Stimulated activated naive CD4-positive, alpha-beta T cell treated with Interleukin-2 at 50 U/mL for 16 hours (primary cell): ENCODE measurements at places on chromosomes 7 and 10.

GRCh38 chr7:33643530-33643929 lies 261.8 kb upstream of the BMPER start:
- DNase-seq: no peak

DNA sequence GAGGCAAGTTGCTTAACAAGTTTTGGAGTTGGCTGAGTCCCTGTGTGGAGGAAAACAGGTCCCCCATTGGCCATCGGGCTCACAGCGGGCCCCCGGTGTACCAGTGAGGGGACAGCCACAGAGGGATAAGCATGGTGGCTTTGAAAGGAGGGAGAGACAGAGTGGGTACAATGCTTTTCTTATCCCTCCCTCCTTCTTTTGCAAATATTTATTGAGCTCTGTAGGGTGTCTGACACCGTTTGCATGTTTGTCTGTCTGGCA lies 2.8 kb downstream of the HTRA1 start:
- DNase-seq: no peak

DNA sequence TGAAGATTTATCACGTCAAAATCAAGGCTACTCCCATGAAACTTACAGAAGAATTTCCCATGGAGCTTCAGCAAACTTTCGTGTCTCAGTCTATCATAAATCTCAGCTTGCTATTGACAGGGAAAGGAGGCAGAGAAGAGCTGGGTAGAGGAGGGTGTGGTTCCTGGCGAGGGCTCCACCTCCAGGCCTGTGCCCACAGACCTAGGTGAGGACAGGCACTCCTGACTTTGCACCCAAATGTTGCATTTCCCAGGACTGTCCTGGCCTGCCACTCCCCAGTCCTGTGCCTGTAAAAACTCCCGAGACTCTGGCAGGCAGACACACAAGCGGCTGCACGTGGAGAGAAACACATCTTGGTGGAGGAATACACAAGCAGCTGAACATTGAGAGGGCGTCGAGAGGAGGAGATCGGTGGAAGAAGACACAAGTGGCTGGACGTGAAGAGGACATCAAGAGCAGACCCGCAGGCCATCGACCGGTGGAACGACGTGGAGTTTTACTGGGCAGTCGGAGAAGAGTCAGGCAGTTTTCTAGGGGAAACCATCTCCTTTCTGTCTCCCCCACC lies 145.1 kb downstream of the CTNNA3 start:
- no peak for DNase-seq

- no peak for DNase-seq
These were observed 162.8 kb upstream of the ZMIZ1 start for GRCh38 chr10:78905957-78906308.

- DNase-seq: no peak
These were observed 14.9 kb upstream of the SP4 start for GRCh38 chr7:21412957-21413356.

- DNase-seq: no peak
These were observed 4.9 kb downstream of the AEBP1 start for GRCh38 chr7:44108768-44109750.

- DNase-seq: no peak
These were observed 8.4 kb downstream of the RALA start for GRCh38 chr7:39631736-39632308.

DNA sequence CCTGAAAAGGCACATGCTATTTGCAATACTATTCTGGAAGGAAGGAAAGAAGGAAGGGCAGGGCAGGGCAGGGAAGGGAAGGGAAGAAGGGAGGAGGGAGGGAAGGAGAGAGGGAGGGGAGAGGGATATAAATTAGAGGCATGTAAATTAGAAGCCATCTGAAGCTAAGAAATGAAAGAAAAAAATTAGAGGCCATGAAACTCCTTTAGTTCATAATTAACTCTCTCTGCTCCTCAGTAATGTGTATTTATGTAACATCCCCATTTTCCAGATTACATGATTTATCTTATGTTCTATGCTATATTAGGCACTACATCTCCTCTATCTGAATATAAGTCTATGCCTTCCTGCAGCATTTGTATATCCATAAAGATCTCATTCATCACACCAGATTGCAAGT lies 12.7 kb upstream of the JCAD start:
- DNase-seq: no peak

DNA sequence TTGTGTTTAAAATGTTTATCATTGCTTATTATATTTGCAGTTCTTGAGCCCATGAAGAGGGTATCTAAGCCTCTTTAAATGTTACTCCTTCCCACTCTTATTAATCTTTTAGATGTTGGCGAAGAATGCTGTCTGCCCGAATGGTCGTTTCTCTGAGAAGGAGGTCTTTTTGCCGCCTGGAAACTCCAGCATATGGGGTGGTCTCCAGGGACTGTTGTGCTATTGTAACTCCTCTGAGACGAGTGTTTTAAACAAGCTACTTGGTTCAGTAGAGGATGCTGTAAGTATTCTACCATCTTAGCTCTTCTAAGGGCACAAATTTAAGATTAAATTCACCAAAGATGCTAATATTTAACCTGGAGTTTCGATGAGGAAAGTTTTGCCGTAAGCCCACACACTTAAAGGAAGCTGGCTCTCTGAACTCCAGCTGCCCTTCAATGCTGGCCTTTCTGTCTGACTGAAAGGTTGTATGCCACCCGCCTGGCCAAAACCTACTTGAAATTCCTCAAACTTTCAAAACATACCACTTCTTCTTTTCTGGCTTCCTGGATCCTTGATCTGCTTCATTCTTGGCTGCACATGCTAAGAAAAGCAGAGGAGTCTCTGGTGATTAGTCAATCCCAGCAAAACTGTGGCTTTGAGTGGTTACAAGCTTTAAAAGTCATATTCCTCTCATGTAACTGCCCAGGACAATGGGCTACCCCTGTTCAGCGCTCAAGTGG lies 74.7 kb downstream of the ABCA13 start:
- no peak for DNase-seq

DNA sequence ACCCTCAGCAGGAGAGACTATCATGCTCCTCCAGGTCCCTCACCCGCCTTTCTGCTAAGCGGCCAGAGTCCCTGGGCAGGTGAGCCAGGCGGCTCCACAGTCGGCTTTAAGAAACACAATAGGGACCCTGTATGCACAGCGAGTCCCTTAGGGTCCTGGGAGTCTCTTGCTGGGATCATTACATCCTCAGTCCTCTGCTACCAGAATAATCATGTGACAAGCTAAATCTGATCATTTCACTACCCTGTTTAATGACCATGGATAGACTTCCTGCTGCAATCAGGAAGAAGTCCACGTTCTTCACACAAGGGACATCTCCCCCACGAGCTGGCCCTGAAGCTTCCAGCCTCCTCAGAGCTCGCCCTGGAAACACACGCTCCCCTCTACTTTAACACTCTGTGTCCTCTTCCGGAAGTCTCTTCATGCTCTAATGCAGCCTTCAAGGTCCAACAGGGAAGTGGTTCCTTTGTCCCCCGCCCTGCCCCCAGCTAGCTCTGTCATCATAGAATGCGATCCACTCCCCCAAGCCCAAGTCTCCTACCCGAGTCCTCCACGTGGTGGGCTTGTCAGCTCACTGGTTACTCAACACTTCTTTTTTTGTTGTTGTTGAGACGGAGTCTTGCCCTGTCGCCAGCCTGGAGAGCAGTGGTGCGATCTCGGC lies 101.5 kb downstream of the RNF216 start:
- no peak for DNase-seq

DNA sequence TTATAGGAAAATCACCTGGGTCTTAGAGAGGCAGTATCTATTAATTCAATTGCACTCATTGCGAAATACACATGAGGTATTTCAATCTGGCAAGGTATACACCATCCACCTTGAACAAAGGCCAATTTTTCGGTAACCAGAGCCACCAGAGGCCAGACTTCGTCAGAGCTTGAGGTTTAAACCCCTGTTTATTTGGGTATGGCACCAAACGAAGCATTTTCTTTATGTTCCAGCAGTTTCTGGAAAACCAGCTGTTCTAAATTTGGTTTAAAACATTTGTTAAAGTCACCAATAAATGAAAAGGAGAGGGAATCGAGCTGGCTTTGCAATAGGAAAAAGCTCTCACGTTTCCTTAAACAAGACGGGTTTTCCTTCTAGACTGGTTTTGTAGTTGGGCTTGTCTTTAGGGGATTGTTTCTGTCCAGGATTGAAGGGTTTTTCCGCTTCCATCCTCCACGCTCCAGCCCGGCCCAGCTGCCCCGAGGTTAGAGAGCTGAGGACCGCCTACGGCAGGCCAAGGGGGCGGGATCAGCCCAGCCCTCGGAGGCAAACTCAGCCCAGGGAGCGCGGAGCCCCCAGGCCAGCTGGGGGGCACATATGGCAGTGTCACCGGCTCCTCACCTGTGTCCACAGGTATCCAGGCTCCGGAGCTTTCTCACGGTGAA lies 539.4 kb upstream of the MGMT start:
- DNase-seq: no peak

- no peak for DNase-seq
These were observed 105.5 kb upstream of the TBX20 start for GRCh38 chr7:35359423-35359822.

- no peak for DNase-seq
These were observed 46.6 kb downstream of the SH3PXD2A start for GRCh38 chr10:103808780-103809179.

DNA sequence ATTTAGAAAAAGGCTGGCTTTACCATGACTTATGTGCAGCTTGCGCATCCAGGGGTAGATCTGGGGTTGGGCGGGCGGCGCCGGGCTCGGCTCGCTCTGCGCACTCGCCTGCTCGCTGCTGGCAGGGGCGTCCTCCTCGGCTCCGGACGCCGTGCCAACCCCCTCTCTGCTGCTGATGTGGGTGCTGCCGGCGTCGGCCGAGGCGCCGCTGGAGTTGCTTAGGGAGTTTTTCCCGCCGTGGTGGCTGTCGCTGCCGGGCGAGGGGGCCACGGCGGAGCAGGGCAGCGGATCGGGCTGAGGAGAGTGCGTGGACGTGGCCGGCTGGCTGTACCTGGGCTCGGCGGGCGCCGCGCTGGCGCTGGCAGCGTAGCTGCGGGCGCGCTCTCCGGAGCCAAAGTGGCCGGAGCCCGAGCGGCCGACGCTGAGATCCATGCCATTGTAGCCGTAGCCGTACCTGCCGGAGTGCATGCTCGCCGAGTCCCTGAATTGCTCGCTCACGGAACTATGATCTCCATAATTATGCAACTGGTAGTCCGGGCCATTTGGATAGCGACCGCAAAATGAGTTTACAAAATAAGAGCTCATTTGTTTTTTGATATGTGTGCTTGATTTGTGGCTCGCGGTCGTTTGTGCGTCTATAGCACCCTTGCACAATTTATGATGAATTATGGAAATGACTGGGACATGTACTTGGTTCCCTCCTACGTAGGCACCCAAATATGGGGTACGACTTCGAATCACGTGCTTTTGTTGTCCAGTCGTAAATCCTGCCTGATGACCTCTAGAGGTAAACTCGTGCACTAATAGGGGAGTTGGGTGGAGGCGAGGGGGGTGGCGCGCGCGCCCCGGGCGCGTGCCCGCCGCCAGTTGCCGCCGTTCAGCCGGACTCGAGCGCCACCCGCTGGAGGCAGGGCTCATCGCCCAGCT lies at the start of gene HOXA5:
TSS of gene HOXA5 (minus strand) at position 659 of the 927 bp plus-strand sequence. CDS start at position 585, 74 bp downstream.
- DNase-seq: no peak

DNA sequence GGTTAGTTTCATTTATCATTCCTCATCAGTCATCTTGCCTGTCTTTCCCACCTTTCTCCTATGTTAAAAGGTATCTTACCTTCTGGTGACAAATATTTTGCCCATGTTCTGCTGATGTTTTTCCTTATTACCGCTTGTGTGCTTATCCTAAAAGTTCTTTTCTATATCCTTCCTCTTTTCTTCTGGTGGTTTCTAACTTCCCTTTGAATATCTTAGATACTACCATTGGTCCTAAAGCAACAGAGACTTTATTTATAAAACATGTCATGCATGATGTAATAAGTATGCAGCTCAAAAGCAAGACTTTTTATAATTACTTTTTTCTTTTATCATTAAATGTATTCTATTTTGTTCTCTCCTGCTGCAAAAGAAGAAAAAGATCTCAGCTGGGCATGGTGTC lies 24.8 kb downstream of the TBC1D12 start:
- no peak for DNase-seq

DNA sequence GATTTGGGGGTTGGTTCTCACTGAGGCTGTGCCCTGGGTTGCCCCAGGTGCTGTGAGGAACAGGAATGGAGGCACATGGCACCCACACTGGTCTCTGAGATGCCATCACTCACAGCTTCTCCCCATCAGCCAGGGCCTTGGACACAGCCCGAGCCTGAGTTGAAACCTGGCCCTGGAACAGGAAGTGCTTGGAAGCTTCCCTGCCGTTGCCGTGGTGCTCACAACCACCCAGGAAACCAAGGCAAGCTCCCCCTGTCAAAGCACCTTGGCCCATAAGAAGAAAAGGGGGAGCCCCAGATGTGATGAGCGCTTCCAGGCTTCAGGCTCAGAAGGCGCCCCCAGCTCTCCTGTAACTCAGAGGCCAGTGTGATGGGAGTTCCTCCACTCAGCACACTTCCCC lies at the start of gene BTBD16:
TSS of gene BTBD16 (plus strand) at position 221 of the 400 bp plus-strand sequence. CDS start 3,786 bp downstream, outside the sequence.
- no peak for DNase-seq

GRCh38 chr7:2169923-2170575 lies 62.7 kb downstream of the MAD1L1 start:
- DNase-seq: no peak

DNA sequence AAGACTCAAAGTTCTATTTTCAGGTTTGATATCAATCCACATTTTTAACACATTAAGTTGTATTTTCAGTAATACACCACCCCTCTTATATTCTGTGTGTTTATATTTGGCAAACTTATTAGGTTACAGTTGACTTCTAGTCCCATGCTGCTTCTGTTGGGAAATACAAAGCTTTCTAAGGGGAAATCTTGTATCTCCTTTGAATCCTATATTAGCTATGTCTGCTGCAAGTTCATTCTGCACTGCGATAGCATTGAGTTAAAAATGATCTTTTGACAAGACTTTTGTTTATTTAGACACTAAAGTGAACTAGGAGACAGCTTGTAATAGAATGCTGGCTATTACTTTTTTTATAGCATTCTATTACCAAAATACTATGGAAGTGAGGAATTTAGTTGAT lies 625.1 kb upstream of the ANKRD30A start:
- no peak for DNase-seq

DNA sequence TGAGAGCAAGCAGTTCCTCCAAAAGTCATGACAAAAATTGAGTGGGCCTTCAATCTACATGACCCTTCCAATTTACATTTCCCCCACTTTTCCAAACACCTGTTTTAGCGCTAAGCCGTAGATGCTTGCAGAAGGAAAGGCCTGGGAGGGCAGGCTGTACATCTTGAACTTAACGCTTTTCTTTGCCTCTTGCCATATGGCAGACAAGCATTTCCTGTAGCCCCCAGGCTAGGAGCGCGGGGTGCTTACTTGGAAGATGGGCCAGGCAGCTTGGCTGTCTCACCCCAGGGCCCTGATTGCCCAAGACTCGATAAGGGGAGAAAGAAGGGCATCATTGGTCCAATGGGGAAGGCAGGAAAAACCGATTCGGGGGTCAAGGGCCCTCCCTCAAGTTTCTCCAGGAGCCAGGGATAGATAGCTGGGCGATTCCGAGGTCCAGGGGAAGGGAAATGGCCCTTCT lies 1.8 kb downstream of the HOXA10 start:
- no peak for DNase-seq

GRCh38 chr10:125157505-125157904 lies 2.9 kb downstream of the CTBP2 start:
- no peak for DNase-seq

- no peak for DNase-seq
These were observed 651.1 kb downstream of the SORCS1 start for GRCh38 chr10:106513352-106513771.

- DNase-seq: no peak
These were observed 239.2 kb upstream of the AKR1E2 start for GRCh38 chr10:4586776-4587175.

- DNase-seq: no peak
These were observed 116.1 kb downstream of the FANK1 start for GRCh38 chr10:126012485-126012884.

GRCh38 chr10:127142136-127142535 lies 54.3 kb downstream of the INSYN2A start:
- DNase-seq: no peak

GRCh38 chr7:118573085-118573484 lies 348.6 kb downstream of the ANKRD7 start:
- no peak for DNase-seq
